ENCODE measurements at places on chromosomes 3 and 15.

- DNase-seq, result no peak
Measured at GRCh38 chr15:54298396-54298795, 320.2 kb downstream of the UNC13C start.

- no peak for DNase-seq
Measured at GRCh38 chr3:9078561-9079240, 115.4 kb upstream of the RAD18 start.

DNA sequence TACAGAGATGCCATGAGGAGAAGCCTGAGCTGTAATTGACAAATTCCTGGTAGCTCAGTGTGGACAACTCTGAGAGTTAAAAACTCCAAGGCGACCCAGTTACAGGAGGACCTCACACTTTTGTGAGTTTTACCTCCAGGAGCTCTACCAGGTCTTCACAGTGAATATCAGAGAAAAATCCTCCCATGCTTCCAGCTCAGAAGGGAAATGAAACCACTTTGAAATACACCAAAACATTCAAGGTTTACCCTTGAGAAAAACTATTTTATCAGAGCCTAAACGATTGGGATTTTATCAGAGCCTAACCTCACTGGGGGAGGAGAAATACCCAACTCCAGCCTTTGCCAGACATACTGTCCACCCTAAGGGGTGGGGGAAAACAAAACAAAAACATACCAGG lies 52.4 kb downstream of the MCCC1 start:
- no peak for DNase-seq

DNA sequence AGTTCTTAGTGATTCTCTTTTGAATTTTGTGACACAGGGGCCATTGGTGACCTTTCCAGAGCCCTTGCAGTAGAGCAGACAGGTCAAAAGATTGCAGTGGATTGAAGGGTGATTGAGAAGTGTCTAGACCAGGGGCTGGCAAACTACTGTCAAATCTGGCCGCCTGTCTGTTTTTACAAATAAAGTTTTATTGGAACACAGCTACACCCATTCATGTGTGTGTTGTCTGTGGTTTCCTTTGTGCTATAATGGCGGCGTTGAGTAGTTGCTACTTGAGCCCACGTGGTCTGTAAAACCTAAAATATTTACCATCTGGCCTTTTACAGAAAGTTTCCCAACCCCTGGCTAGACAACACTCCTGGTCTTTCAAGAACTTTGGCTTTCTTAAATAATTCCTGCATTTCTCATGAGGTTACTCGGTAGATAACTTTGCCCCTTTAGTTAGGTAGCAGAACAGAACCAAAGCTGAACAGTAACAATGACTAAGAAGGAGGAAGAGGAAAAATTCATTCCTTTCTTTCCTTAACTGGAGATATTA lies 265.1 kb upstream of the NR2E3 start:
- DNase-seq, result no peak

- DNase-seq, result no peak
Measured at GRCh38 chr3:50523279-50523811, 19.9 kb upstream of the CACNA2D2 start.
